NCI-H524 treated with DMSO at 0.1 percent for 48 hours (cell line): ENCODE measurements at places on chromosomes 6 and 20.

DNA sequence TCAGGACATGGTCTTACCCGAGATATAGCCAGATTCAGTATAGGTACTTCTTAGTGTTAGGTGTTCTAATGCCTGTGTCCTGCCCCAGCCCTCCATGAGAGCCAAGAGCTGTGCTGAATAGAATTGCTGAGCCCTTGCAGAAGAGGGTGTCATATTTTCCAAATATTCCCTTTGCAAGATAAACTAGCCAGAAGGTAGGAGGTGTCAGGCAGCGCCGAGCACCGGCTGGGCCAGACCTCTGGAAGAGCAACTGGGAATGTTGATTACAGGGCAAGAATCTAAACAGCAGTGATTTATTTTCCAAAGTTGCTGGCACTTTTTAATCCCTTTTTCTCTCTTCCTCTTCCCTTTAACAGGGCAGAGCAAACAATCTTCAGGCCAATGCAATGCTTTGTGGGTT lies 37.1 kb upstream of the EZR start:
- no peak for DNase-seq

GRCh38 chr6:161891542-161891941 lies 617.7 kb upstream of the AGPAT4 start:
- DNase-seq: no peak

- no peak for DNase-seq
Observed at GRCh38 chr20:3783068-3783489, 1.8 kb upstream of the SPEF1 start.

DNA sequence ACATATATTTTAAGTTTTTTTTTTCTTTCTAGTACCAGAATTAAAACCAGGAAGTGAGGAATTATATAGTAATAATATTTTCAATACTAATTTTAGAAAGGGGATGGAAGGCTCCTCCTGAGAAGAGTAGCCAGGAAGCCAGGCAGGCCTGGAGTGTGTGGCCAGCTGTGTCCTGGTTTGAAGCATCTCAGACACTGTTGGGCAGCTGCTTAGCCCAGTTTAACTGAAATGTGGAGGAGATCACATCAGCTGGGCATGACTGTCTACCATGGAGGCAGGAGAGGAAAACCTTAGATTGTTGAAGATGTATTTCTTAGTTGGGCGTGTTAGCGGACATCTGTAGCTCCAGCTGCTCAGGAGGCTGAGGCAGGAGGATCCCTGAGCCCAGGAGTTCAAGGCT lies 142.2 kb downstream of the ARID1B start:
- DNase-seq: peak; percentile 63

GRCh38 chr6:129032602-129033001 lies 149.7 kb downstream of the LAMA2 start:
- no peak for DNase-seq
